ENCODE measurements at places on chromosomes 3 and 15.
A peak's percentile ranks its signal among the peaks of the same experiment; 100 is the strongest.

- no peak for DNase-seq
Observed at GRCh38 chr3:20225769-20226168, 39.8 kb upstream of the SGO1 start.

GRCh38 chr15:69082554-69082953, 68.1 kb downstream of the NOX5 start:
- no peak for DNase-seq

GRCh38 chr3:39254806-39255449, 24.9 kb downstream of the CX3CR1 start:
- no peak for DNase-seq

GRCh38 chr3:169227911-169228310, 435.6 kb downstream of the MECOM start:
- no peak for DNase-seq

GRCh38 chr15:51736069-51736468, 1.4 kb downstream of the LYSMD2 start:
- no peak for DNase-seq

DNA sequence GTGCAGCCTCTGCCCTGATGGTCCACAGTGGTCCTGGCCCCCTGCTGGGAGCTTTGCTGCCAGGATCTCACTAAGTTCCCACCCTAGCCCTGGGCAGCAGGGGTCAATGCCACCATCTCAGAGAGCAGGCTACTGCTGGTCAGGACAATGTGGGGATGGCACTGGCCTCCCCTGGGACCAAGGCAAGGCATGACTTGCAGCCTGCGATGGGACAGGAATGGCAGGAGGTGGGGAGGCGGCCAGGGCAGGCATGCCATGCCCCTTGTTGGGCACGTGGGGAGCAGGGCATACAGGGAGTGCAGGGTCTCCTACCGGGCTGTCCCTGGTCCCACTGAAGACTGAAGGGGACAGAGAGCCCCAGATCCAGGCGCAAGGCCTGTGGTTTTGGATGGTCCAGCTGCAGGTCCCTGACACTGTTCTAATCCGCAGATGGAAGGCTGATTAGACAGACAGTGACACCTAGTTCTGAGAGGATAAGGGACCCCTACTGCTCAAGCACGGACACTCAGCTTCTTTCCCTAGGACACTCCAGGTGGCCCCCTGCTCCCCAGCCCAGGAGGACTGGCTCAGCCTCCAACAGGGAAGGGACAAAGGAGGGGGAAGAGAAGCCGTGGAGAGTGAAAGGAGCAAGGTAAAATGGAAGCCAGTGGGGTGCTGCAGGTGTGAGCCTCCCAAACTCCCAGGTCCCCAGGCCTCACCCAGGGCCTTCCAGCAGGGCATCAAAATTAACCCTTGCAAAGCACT, 69.2 kb upstream of the RPL32 start:
- no peak for DNase-seq

- peak; percentile 13 for DNase-seq
Observed at GRCh38 chr15:33068007-33068481, 126.5 kb downstream of the FMN1 start.

- DNase-seq = no peak
Observed at GRCh38 chr3:132203889-132204596, 113.2 kb upstream of the ACP3 start.

GRCh38 chr15:90871139-90871715, 2.8 kb downstream of the FURIN start:
- no peak for DNase-seq

DNA sequence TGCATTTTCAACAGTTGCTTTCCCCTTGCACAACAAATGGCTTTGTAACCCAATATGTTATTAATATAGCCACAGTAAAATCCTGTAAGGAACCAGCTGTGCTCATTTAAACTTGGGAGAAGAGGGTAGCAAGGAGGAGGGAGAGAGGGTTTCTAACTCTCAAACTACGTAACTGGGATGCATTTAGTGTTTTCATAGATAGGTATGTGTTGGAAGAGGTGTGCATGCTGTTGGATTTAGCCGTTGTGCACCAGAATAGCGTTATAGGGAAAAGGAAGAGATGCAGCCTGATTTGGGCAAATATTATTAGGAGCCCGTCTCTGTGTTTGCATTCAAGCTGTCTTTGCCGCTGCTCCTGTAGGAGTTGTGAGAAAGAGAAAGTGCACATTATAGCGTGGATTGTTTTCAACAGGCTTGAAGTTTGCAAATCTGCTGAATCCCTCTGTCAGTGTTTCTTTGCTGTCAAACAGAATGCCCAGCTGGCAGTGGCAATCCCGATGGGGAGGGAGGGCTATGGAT, 39.4 kb downstream of the ARPP21 start:
- DNase-seq = no peak

GRCh38 chr3:85041001-85041400, 82.2 kb downstream of the CADM2 start:
- no peak for DNase-seq

DNA sequence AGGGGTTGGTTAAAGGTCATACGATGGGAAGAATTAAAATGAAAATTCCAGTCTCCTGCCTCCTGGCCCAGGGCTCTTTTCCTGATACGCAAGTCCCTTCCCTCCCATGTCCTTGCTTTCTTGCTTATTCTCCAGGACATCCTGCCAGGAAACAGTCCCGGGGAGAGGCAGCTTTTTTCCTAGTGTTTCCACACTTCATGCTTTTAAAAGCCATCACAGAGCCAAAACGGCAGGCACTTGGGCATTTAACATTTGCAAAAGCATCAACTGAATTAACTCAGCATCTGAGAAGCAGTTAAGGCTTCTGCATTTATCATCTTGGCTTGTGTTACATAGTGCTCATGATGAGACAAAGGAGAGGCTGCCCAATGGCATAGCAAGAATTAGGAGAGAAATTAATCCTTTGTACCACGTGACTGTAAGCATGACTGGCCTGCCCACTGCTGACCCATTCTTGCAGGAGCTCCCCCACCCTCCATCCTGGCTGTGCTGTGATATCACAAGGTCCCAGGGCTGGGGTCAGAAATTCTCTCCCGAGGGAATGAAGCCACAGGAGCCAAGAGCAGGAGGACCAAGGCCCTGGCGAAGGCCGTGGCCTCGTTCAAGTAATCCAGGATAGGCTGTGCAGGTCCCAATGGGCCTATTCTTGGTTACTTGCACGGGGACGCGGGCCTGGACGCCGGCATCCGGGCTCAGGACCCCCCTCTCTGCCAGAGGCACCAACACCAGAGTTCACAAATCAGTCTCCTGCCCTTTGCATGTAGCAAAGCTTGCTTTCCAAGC, 21.6 kb upstream of the VILL start:
- no peak for DNase-seq

GRCh38 chr3:38343797-38344594, 2.6 kb upstream of the XYLB start:
- no peak for DNase-seq

DNA sequence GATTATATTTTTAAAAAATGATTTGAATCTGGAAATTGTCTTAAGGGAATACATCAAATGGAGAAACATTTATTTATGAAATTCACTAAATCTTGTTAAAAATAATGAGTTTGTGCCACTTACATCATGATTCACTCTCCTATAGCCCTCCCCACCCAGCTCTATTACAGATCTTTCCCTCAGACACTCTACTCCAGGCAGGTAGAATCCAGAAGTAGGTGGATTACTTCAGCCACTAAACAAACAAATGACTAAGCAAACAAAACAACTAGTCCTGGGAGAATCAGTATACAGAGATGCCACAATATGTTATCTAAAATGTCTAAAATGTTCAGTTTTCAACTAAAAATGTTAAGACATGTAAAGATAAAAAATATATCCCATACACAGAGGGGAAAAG, 608.1 kb upstream of the UBE2E2 start:
- no peak for DNase-seq

GRCh38 chr15:44633603-44634002, 29.9 kb downstream of the SPG11 start:
- DNase-seq = no peak

GRCh38 chr3:141519587-141519986, 32.8 kb downstream of the RASA2 start:
- no peak for DNase-seq

DNA sequence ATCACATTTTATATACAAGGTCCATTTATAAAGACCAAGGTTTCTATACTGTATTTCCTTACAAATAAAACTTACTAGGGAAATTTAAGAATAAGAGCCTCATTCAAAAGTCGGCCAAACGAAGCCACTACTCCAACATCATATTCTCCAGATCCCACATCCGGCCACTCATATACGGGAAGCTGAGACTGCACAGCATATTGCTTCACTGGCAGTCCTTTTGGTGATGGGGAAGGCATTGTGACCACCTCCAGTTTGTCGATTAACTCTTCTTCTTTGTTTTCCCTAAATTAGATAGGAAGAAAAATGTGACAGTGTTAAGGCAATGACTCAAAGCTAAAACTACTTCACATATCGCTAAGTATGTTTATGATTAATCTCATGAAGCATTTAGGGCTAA, 2.7 kb downstream of the MTFMT start:
- DNase-seq = no peak

GRCh38 chr3:74661672-74662071, 47.2 kb upstream of the CNTN3 start:
- no peak for DNase-seq

DNA sequence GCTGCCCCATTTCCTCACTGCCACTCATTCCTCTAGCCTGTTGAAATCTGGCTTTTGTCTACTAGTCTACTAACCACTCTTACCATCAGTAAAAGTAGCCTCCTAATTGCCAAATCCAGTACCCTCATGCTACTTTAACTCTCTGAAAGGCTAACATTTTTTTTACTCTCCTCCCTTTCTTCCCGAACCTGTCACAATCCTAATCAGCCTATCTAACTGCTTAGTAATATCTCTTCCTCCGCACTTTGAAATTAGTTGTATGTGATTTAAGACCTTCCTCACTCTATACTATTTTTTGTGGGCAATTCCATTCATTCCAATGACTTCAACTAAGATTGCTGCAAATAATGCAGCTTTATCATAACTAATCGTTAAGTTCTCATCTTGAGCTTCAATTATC, 3.7 kb downstream of the SENP7 start:
- DNase-seq = no peak

- DNase-seq = no peak
Observed at GRCh38 chr3:189813647-189814240, 182.6 kb downstream of the TP63 start.

DNA sequence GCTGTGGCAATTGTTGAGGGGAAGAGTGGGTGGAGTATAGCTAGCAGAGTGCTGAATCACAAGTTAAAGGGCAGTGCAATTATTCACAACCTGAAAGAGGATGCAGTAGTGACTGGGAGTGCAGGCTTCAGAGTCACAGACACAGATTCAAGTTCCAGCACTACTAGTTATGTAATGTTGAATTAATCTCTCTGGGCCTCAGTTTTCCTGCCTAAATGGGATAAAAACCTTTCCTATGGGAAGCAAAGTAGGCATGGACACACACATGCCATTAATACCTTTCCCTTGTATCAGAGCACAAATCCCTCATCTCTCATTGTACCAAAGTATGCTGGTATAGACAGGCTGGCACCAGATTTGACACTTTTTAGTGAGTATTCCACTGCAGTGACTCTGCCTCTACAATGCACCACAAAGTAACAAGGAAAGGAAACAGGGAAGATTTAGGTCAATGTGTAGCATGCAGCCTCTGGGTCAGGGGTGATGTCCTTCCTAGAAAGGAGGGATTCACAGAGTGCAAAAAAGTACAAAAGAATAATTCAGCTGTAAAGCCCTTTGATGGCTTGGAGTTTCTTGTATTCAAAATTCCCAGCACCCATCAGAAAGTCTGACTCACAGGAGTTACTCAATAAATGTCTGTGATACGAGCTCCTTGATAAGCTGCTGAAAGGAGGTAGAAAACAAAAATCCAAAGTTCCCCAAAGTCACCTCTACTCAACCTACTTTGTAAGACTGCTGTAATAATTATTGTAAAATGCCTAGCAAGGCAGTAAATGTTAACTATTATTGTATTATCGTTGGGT, 507.5 kb upstream of the TGFBR2 start:
- no peak for DNase-seq

- no peak for DNase-seq
Observed at GRCh38 chr15:55774113-55774970, 31.4 kb upstream of the PRTG start.

- no peak for DNase-seq
Observed at GRCh38 chr3:60313951-60314461, 937.2 kb downstream of the FHIT start.

GRCh38 chr3:58055314-58055713, 47.1 kb downstream of the FLNB start:
- DNase-seq = no peak
